Muscle of back (tissue), 13 donors: ENCODE measurements at places on chromosomes 5 and 9. TPM values are rescaled to one million over a fixed set of nuclear protein-coding genes. Genes with fewer than 3 reads are reported as not detected.

DNA sequence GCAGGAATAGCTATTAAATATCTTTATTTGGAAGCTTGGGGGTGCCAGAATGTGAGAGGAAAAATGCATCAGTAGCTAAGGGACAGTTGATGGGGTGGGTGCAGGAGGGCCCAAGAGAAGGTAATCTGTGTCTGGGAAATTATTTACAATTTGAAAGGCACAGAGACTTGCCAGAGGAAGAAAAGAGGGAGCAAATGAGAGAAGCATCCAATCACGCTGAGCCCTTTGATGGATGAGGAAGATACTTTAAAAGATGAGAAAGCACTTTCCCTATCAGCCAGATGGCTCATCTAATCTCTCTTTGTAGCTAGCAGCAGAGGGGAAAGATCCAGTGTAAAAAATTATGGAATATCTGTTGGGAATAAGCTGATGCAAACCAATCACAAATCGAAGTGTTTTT is 57.0 kb upstream of the ABCA1 start:
- no peak for DNase-seq

GRCh38 chr9:111992523-111992922 is 95.9 kb downstream of the UGCG start:
- no peak for DNase-seq

GRCh38 chr9:70888471-70888870 is 232.9 kb downstream of the TRPM3 start:
- no peak for DNase-seq

- DNase-seq = no peak
These were observed 59.9 kb downstream of the VAV2 start for GRCh38 chr9:133932181-133932580.

GRCh38 chr5:120258123-120258522 is 206.0 kb upstream of the PRR16 start:
- DNase-seq = peak; percentile 35

- DNase-seq = peak; percentile 30
These were observed 33.0 kb downstream of the IRF1 start for GRCh38 chr5:132457371-132458225.

HRH2 gene
- 0.78 TPM for polyA plus RNA-seq

ASB6 gene
- 11.0 TPM for polyA plus RNA-seq

GPR21 gene
- 0.37 TPM for polyA plus RNA-seq
